Suprapubic skin (tissue), 4 donors: ENCODE measurements at places on chromosomes 5 and 9.

DNA sequence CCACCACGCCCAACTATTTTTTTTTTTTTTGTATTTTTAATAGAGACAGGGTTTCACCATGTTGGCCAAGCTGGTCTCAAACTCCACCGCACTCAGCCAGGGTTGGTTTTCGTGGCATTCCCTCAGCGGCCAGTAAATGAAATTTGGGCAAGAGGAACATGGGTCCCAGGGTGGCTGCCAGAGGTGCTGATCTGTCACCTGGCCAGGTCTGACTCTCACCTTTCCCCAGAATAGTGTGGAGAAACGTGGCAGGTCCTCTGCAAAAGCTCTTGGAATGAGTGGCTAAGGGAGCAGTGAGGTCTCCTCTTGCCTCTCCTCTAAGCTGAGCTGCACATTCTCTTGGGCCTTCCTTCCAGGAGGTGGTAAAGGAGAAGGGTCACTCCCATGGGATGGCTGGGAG, 170.1 kb downstream of the IRX2 start:
- no peak for DNase-seq
- H3K27ac ChIP-seq: no peak overlapping the region
- no peak overlapping the region for H3K4me3 ChIP-seq
- no peaks in the 10 kb centered on the region for H3K36me3 ChIP-seq
- no peaks in the 10 kb centered on the region for H3K27me3 ChIP-seq

- H3K27me3 ChIP-seq: no peaks in the 10 kb centered on the region
- H3K36me3 ChIP-seq: no peaks in the 10 kb centered on the region
- no peak overlapping the region for H3K27ac ChIP-seq
Measured at GRCh38 chr5:33049298-33049697, 338.2 kb downstream of the NPR3 start.

GRCh38 chr5:128021411-128021810, 62.2 kb upstream of the SLC12A2 start:
- H3K4me1 ChIP-seq: no peaks in the 10 kb centered on the region
- no peak overlapping the region for H3K27ac ChIP-seq
- no peak overlapping the region for H3K4me3 ChIP-seq

GRCh38 chr5:166166071-166166470, 2125.4 kb upstream of the WWC1 start:
- no peaks in the 10 kb centered on the region for H3K36me3 ChIP-seq
- H3K4me3 ChIP-seq: no peak overlapping the region
- DNase-seq: no peak
- no peaks in the 10 kb centered on the region for H3K27me3 ChIP-seq

DNA sequence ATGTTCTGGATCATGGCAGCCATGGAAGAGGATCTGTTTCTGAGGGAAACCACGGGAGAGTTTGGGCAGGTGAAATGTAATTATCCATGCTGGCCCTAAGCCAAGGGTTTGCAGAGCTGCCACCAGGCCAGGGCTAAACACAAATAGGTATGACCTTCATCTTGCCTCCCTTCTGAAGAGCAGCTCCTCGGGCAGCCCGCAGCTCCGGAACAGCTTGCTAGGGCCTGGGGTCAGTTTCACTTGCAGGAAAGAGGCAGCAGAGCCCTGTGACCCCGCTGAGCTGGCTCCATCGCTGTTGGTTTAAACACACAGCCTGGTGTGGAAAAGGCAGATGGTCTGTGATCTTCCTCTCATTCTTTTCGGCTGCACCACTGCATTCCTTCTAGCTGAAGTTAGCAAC, 141.4 kb downstream of the TMEM38B start:
- H3K4me1 ChIP-seq: no peaks in the 10 kb centered on the region
- H3K36me3 ChIP-seq: no peaks in the 10 kb centered on the region
- H3K27me3 ChIP-seq: no peaks in the 10 kb centered on the region
- no peak overlapping the region for H3K4me3 ChIP-seq
- no peak overlapping the region for H3K27ac ChIP-seq
- no peak for DNase-seq

DNA sequence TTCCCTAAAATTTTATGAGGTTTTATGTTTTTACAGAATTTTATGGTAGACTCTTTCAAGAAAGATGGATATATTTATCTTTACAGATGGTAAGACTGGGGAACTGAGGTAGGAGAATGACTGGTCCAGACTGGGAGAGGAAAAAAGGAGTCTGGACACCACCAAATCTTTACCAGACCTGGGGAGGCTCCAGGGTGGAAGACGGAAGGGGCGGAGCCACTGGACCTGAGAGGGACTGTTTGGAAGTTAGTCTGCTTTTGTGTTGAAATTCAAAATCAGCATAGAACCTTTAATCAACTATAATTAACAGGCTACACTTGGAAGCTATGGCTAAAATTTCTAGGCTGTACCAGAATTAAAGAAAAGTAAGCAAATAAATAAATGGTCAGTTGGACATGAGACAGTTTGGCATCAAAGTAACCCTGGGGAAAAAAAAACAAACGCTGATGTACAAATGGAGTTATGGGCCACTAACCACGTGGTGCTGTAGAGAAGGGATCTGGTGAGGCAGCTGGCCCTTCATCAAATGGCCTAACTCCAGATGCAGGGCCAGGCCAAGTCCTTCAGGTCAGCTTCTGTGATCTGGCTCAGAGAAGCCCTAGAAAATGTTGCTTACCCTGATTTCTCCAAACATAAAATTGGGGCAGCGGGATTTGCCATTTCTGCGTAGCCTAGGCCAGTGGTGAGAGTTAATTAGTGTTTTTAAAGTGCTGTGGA, 155.1 kb downstream of the ARSB start:
- DNase-seq: no peak
- no peak overlapping the region for H3K4me3 ChIP-seq
- peak overlapping the region; percentile 53 for H3K27ac ChIP-seq
- H3K36me3 ChIP-seq: no peaks in the 10 kb centered on the region
- no peaks in the 10 kb centered on the region for H3K27me3 ChIP-seq
- H3K4me1 ChIP-seq: peaks cover 23% of the 10 kb centered on the region

- H3K36me3 ChIP-seq: no peaks in the 10 kb centered on the region
- peaks cover 19% of the 10 kb centered on the region for H3K4me1 ChIP-seq
- peak overlapping the region; percentile 67 for H3K4me3 ChIP-seq
- DNase-seq: no peak
- H3K27me3 ChIP-seq: no peaks in the 10 kb centered on the region
- peak overlapping the region; percentile 69 for H3K27ac ChIP-seq
Measured at GRCh38 chr5:59040024-59040803, 457.3 kb downstream of the RAB3C start.

DNA sequence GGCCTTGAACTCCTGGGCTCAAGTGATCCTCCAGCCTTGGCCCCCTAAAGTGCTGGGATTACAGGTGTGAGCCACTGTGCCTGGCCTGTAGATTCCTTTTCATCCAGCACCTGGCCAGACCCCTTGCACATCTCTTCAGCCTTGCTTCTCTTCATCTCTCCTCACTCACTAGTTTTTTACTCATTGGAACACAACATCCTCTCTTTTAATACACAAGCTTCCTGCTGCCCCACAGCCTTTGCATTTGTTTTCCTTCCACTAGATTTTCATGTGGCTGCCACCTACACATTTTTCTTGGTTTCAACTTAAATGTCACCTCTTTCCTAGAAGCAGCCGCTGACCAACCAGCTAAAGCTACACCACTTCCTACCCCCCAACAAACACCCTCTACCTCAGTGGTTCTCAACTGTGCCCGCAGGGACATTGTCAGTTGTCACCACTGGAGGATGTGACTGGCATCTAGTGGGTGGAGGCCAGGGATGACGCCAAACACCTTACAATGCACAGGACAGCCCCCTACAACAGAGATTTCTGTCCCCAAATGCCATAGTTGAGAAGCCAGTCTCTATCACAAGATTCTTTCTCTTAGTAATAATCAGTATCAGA, 33.7 kb downstream of the HAVCR1 start:
- H3K36me3 ChIP-seq: no peaks in the 10 kb centered on the region
- no peak overlapping the region for H3K4me3 ChIP-seq
- no peaks in the 10 kb centered on the region for H3K27me3 ChIP-seq
- no peak overlapping the region for H3K27ac ChIP-seq

GRCh38 chr9:20552874-20553557, 69.3 kb downstream of the MLLT3 start:
- H3K27me3 ChIP-seq: no peaks in the 10 kb centered on the region
- no peak for DNase-seq
- H3K36me3 ChIP-seq: no peaks in the 10 kb centered on the region

DNA sequence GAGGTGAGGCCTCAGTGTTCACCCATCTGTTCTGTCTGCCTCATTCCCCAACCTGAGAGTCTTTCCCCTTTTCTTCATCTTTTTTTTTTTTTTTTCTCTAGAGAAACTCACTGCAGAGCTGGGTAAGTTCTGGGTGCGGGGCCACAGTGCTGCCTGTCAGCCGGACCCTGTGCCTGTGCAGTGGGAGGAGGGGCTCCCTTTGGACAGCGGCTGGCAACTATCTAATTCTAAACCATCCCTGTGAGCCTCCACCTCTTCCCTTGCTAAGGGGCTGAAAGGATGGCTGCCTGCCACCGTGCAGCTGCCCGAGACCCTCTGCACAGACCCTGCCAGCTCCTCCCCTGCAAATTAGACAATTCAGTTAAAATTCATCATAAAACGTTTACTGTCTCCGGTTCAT, 14.1 kb downstream of the BTNL9 start:
- no peak overlapping the region for H3K27ac ChIP-seq
- H3K27me3 ChIP-seq: peaks cover 94% of the 10 kb centered on the region
- H3K4me3 ChIP-seq: peak overlapping the region; percentile 59

GRCh38 chr5:14148890-14149671, 5.9 kb downstream of the TRIO start:
- no peak overlapping the region for H3K4me3 ChIP-seq
- H3K27ac ChIP-seq: no peak overlapping the region
- no peaks in the 10 kb centered on the region for H3K36me3 ChIP-seq
- H3K27me3 ChIP-seq: no peaks in the 10 kb centered on the region

DNA sequence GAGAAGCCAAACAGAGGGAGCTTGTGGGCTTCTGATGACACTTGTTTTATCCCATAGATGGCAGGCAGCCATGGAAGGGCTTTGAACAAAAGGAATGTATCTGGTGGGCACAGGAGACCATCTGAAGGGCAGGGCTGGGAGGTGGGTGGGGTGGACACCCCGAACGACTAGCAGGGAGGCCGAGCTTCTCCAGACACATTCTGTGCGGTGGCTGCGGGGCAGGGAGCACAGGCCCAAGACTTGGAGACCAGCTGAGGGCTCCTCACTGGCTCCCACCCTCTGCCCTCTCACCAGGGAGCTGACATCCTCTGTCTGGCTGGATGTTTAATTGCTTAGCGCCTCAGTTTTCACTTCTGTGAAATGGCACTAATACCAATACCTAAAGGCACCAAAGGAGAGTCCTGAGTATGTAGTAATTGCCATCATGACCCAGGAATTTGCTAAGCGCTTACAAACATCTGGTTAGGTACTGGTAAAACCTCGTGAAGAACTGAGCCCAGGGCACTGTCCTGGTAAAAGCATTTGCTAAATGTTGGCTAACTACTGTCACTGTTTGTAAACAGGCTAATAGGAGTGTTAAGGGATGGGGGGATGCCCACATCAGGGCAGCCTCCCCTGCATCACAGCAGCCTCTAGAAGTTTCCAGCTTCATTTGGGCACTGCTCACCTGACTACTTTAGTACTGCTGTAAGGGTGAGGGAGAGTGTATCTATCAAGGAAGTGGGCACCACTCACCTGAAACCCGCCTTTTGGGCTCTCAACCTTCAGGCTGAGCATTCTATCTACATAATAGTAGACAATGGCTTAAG, 2.1 kb upstream of the PHF2 start:
- no peak for DNase-seq
- H3K4me1 ChIP-seq: peaks cover 31% of the 10 kb centered on the region
- H3K27ac ChIP-seq: no peak overlapping the region
- peak overlapping the region; percentile 73 for H3K4me3 ChIP-seq
- no peaks in the 10 kb centered on the region for H3K36me3 ChIP-seq

GRCh38 chr5:60248901-60249300, 355.4 kb upstream of the PDE4D start:
- no peaks in the 10 kb centered on the region for H3K4me1 ChIP-seq
- no peak overlapping the region for H3K27ac ChIP-seq
- DNase-seq: no peak
- no peak overlapping the region for H3K4me3 ChIP-seq

GRCh38 chr5:81579262-81579924, 171.5 kb downstream of the SSBP2 start:
- peaks cover 4% of the 10 kb centered on the region for H3K4me1 ChIP-seq
- H3K27me3 ChIP-seq: no peaks in the 10 kb centered on the region
- no peak for DNase-seq
- no peak overlapping the region for H3K27ac ChIP-seq
- H3K36me3 ChIP-seq: no peaks in the 10 kb centered on the region

DNA sequence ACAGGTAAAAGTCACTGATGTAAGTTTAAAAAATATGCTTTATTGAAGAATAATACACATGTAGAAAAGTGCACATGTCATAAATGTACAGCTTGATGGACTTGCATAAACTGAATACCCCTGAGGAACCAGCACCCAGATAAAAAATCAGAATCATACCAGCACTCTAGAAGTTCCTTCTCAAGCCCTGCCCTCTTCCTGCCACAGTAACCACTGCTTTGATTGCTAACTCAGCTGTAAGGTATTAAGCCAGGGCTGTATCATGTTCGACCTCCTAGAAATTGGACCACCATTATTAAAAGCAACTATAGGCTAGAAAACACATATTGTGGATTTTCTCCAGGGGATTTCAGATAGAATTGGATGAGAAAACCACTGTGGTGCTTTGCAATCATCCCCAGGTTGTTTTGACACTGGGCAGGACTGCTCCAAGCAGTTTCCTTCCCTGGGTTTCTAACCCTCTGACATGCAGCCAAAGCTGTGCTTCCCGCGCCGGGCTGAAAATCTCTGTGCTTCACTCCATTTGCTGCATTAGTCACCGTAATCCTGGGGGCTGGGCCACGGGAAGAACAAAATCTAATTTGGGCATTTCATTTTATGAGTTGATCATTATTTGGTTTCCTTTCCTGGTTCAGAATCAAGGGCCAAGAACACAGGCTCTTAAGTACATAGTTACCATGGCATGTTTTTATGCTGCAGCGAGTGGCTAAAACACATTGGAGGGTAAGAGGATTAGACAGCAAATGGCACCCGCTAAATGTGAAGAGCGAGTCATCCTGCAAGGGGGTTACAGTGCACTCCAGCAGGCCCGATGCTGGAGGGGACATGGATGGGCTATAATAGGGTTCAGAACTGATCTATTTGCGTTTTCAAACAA, 139.4 kb upstream of the IL12B start:
- H3K4me3 ChIP-seq: no peak overlapping the region
- no peak for DNase-seq
- H3K27me3 ChIP-seq: no peaks in the 10 kb centered on the region
- peak overlapping the region; percentile 23 for H3K27ac ChIP-seq
- H3K36me3 ChIP-seq: no peaks in the 10 kb centered on the region
- peaks cover 14% of the 10 kb centered on the region for H3K4me1 ChIP-seq

DNA sequence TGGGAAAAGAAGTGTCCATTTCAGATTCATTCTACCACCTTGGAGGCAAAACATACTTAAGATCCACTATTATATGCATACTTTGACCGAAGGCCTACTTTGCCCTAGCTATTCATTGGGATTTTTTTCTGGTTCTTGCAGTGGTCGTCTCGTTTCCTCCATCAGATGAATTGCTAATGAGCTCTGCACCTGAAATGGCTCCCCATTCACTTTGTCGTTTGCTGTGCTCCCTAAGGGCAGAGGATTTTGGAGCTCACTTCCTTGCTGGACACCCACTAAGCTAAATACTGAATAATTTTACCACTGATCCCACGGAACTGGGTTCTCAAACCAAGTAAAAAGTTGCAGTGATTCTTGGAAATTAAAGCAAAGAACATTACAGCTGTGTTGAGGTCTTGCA, 1.9 kb downstream of the KDM3B start:
- H3K27ac ChIP-seq: peak overlapping the region; percentile 3
- peak overlapping the region; percentile 92 for H3K4me3 ChIP-seq
- no peaks in the 10 kb centered on the region for H3K36me3 ChIP-seq
- H3K27me3 ChIP-seq: no peaks in the 10 kb centered on the region
- DNase-seq: no peak
- peaks cover 22% of the 10 kb centered on the region for H3K4me1 ChIP-seq
